ENCODE measurements at places on chromosomes 12 and 14.
A peak's percentile ranks its signal among the peaks of the same experiment; 100 is the strongest.

DNA sequence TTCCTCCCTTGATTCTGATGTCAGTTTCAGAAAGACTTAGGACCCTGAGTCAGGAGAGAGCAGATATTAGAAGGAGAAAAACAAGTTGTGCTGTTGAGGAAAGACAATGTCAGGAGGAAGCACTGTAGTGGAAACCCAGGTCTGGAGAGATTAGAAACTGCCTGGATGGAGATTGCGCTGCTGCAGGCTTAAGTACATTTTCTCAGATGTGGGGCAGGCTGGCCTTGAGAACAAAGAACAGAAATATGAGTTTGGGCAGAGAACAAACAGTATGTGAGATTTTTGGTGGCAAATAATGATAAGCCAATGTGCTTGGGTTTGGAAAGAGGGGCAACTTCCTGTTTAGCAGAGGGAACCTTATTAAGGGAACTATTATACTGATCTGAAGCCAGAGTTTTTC lies 74.3 kb upstream of the PRMT8 start:
- DNase-seq = no peak

GRCh38 chr12:69687390-69687789 lies 11.7 kb downstream of the BEST3 start:
- DNase-seq = no peak

DNA sequence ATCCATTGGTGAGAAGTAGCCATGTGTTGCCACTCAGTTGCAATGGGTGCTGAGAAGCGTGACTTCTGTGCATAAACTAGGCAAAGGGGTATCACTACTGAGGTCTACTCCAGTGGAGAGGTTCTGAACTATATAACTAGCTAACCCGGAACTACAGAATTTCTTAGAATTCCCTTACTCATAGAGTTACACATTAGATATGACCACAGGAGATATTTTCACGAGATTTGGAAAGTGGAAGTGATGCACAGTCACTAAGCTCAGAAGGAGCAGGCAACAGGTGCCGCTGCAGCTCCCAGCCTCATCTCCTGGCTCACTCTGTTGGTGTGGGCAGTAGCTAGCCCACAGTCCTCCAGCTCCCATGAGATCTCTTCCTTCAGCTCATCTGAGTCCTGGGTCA lies 136.6 kb downstream of the SSPN start:
- no peak for DNase-seq

- DNase-seq = no peak
Measured at GRCh38 chr12:97380440-97380839, 82.2 kb upstream of the RMST start.

GRCh38 chr14:61153431-61153830 lies 127.7 kb downstream of the TMEM30B start:
- DNase-seq = peak; percentile 27

DNA sequence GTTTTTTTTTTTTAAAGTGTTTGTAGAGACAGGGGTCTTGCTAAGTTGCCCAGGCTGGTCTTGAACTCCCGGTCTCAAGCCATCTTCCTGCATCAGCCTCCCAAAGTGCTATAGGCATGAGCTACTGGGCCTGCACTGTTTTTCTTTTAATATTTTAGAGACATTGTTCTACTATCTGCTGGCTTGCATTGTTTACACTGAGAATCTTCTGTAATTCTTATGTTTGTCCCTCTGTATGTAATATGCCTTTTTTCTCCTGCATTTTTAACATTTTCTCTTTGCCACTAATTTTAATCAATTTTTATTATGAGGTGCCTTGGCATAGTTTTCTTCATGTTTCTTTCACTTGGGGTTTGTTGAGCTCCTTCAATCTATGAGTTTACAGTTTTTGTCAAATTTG lies 15.4 kb upstream of the BCAT1 start:
- DNase-seq = no peak

GRCh38 chr12:116389990-116390389 lies 112.5 kb upstream of the MED13L start:
- DNase-seq = peak; percentile 91

GRCh38 chr14:45658226-45658916 lies 405.4 kb upstream of the MIS18BP1 start:
- no peak for DNase-seq

GRCh38 chr14:96407935-96408570 lies 16.1 kb downstream of the AK7 start:
- DNase-seq = no peak

DNA sequence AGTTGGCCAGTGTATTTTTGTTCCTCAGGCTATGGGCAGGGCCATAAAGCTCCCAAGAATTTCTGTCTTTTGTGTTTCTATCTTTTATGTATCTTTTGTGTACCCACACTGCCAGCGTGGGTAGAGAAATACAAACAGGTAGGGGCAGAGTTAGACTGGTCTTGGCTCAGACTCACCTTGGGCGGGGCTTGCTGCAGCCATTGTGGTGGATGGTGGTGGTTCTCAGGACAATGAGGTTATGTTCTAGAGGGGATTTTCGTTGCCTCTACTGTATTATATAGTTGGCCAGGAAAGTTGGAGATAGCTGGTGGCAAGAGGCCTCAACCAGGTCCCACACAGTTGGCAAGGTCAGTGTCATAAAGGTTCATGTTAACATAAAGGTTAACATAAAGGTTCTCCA lies 977.5 kb upstream of the LRFN5 start:
- no peak for DNase-seq

- DNase-seq = no peak
Measured at GRCh38 chr14:20774258-20774824, 6.1 kb downstream of the EDDM3B start.

- DNase-seq = no peak
Measured at GRCh38 chr14:30210630-30211029, 283.0 kb upstream of the PRKD1 start.

DNA sequence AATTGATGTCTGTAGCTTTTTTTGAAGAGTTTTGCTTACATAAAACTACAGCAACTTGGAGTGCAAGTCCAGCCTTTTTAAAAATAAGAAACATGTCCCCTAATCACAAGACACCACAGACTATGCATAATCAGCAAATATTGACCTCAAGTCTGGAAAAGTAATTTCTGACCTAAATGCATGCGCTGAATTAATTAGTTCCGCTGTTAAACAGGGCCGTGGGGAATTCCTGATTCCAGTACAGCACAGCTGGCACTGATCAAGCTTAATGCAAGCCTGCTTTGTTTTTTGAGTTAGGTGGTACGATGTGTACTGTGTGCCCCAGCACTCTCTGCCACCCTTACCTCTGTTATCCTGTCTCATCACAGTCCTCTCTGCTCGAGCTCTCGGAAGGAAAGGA lies 9.2 kb downstream of the MLH3 start:
- DNase-seq = no peak

GRCh38 chr14:55122440-55122986 lies 6.5 kb upstream of the LGALS3 start:
- no peak for DNase-seq

- DNase-seq = peak; percentile 98
Measured at GRCh38 chr14:73759714-73760597, 45.8 kb upstream of the PNMA1 start.

- no peak for DNase-seq
Measured at GRCh38 chr14:103118663-103119404, 4.4 kb upstream of the TNFAIP2 start.

GRCh38 chr12:67517181-67517887 lies 131.2 kb upstream of the DYRK2 start:
- DNase-seq = no peak

DNA sequence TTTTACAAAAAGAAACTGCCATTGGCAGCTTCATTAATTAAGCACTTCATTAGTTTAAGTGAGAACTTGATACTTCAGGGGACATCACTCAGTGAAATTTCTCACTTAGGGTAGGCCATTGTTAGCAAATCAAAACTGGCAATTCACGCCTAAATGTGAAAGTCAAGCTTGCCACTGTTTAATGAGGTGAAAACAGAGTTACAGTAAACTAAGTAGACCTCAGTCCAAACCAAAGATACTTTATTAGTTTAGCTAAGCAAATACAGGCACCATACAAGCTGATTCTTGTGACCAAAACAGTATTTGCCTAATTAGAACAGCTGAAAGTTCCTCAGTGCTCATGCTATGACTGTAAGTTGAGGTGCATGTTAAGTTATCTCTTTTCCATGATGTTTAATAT lies 176.5 kb upstream of the CPNE8 start:
- no peak for DNase-seq

GRCh38 chr12:81150382-81150781 lies 72.5 kb downstream of the ACSS3 start:
- DNase-seq = no peak

DNA sequence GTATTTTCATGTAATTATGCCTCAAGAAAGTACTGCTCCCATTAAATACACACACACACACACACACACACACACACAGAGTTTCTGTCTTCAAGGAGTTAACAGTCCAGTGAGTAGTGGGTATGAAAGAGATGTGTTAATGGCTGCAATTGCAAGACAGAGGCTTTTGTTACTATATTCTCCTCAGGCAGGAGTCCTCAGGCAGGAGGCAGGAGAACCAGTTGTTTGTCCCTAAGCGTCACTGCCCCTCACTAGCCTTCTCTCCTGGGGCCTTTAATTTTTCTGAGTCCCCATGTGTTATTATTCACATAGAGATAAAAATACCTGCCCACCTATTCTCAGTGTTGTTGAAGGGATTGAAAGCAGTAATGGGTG lies 31.2 kb downstream of the DAD1 start:
- no peak for DNase-seq

GRCh38 chr14:30748343-30748742 lies 126.0 kb upstream of the COCH start:
- DNase-seq = no peak

- no peak for DNase-seq
Measured at GRCh38 chr12:121033625-121034349, 5.3 kb downstream of the OASL start.

- DNase-seq = no peak
Measured at GRCh38 chr14:78951602-78952001, 781.4 kb downstream of the NRXN3 start.
